ENCODE measurements at places on chromosomes 7 and 10. TPM values are rescaled to one million over a fixed set of nuclear protein-coding genes. Genes with fewer than 3 reads are reported as not detected.

- DNase-seq: no peak
These were observed 112.5 kb downstream of the PDE1C start for GRCh38 chr7:31957756-31958155.

GRCh38 chr7:82172881-82173280 is 270.7 kb downstream of the CACNA2D1 start:
- no peak for DNase-seq

HMX2 gene
- 0.58 TPM for total RNA-seq

FGF8 gene
- 0.29 TPM for total RNA-seq

- DNase-seq: no peak
These were observed 22.2 kb downstream of the GPNMB start for GRCh38 chr7:23268746-23269145.

SVIL gene
- total RNA-seq: 0.07 TPM

- no peak for DNase-seq
These were observed 132.3 kb upstream of the POT1 start for GRCh38 chr7:125061776-125062397.

- DNase-seq: no peak
These were observed 45.0 kb upstream of the TFEC start for GRCh38 chr7:116075351-116076145.

NCOA4 gene
- 136 TPM for total RNA-seq

- no peak for DNase-seq
These were observed 138.3 kb downstream of the LRRN3 start for GRCh38 chr7:111229181-111229740.

PDE1C gene
- total RNA-seq: not detected

DNA sequence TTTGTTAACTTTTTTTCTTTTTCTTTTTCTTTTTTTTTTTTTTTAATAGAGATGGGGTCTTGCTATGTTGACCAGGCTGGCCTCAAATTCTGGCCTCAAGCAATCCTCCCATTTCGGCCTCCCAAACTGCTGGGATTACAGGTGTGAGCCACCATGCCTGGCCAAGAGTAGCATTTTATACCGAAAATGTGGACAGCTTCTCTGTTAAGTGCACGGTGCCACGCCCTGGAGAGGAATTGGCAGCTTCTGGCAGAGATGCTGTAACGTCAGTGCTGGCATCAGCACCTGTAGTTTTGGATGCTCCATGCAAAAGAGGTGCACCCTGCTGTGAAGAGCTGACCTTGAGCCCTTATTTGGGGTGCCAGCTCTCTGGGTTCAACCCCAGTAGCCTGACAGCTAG is 18.2 kb downstream of the IL15RA start:
- DNase-seq: no peak

- no peak for DNase-seq
These were observed 48.7 kb downstream of the TSPAN12 start for GRCh38 chr7:120809260-120809659.

- no peak for DNase-seq
These were observed 181.2 kb upstream of the AGR3 start for GRCh38 chr7:17063045-17063383.

SFRP4 gene
- total RNA-seq: not detected

TDRD1 gene
- not detected for total RNA-seq

GRCh38 chr10:89213191-89213808 is 6.2 kb upstream of the CH25H start:
- DNase-seq: peak; percentile 34

SLC13A1 gene
- total RNA-seq: 0.04 TPM

COX19 gene
- total RNA-seq: 10.5 TPM

- no peak for DNase-seq
These were observed 82.8 kb downstream of the TES start for GRCh38 chr7:116293139-116293538.

GRCh38 chr10:14737808-14738545 is 36.7 kb downstream of the FAM107B start:
- DNase-seq: no peak

TAS2R60 gene
- not detected for total RNA-seq

GRCh38 chr10:3045471-3046209 is 21.7 kb upstream of the PFKP start:
- peak; percentile 85 for DNase-seq

TMEM273 gene
- total RNA-seq: 63.1 TPM

DNA sequence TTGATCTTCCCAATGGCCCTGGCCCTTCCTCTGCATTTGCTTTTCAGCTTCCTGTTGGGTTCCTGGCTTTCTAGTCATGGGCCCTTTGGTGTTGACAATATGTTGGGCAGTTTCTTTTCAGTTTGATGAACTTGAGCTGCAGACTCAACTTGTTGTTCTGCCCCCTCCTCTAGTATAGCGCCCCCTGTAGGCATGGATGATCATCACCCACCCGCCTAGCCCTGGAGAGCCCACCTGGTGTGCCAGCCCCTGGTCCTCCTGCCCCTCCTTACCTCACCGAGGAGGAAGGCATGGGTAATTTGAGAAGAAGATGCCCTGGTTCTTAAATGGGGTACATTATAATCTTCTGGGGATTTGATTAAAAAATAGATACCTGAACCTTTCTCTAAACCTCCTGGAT is 271.2 kb downstream of the SNX10 start:
- DNase-seq: no peak

- DNase-seq: no peak
These were observed 206.7 kb upstream of the IGFBP3 start for GRCh38 chr7:46127814-46128213.

RGR gene
- not detected for total RNA-seq

SEM1 gene
- 74.7 TPM for total RNA-seq

Measured in K562 (cell line).